ENCODE measurements at places on chromosomes 3 and 15.

DNA sequence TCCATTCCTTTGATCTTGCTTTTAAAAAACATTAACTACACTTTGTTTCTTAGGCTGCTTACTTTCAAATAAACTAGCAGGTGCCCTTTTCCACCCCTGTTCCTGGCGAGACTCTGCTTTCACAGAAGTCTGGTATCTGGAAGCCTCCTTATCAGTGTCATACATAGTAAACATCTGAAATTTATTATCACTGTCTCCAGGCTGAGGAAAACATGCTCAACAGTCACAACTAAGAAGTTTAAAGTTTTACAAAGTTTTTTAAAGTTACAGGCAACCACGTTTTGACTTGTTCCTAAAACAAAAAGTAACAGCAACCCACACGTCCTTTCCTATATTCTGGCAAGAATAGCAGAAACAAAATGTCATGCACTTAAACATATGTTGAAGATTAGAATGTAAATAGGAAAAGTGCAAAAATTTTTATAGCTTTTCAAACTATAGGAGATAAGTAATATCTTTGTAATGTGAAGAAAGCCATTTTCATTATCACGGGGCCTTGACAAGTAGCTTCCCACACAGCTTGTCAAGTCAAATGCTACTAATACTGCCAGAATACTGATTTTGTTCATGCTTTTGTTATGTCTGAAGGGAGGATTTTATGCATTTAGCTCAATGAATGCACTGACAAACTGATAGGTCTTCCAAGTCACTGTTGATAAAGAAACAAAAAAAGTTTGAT lies 275.2 kb upstream of the KCNMB2 start:
- DNase-seq: no peak

GRCh38 chr15:73602446-73602843 lies 30.7 kb downstream of the NPTN start:
- DNase-seq: no peak

- DNase-seq: no peak
These were observed 141.5 kb downstream of the DUT start for GRCh38 chr15:48472756-48473155.

DNA sequence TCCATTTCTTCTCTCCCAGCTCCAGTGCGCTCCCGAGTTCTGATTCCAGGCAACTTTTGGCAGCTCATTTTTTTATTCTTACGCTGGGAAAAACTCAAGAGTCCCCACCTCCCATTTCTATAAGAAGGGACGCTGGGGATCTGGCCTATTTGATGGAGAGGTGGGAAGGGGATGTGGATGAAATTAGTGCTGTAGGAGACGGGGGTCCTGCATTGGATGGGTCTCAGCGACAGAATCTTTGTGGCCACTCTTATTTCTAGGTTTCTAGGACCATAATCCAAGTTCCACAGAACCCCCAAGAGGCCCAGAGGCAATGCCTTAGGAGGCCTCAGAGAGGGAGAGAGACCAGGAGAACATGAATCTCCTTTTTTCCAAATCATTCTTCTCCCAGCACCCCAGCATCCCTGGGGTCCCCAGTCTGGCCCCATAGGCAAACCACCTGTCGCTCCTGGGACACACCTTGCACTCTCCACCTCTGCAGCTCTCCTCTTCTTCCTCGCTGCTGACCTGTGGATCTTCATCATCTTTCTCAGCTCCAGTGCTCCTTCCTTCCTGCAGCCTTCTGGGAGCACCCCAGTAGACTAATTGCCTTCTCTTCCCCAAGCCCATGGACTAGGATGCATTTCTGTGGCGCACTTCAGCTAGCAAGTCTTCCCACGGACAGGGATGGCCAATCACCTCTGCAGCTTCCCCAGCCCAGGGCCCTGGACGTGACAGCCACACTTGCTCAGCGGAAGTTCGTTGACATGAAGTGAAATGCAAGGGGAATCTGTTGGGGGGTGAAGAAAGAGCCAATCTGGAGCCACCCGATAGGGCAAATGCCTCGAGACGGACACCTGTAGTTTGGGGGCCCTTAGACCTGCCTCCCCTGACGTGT lies 100.1 kb upstream of the ALDH1A3 start:
- DNase-seq: peak; percentile 2
